ENCODE measurements at places on chromosomes 2 and 18. TPM values are rescaled to one million over a fixed set of nuclear protein-coding genes. Genes with fewer than 3 reads are reported as not detected.
A peak's percentile ranks its signal among the peaks of the same experiment; 100 is the strongest.

Gene MCFD2
- 53.3 TPM for polyA plus RNA-seq

DNA sequence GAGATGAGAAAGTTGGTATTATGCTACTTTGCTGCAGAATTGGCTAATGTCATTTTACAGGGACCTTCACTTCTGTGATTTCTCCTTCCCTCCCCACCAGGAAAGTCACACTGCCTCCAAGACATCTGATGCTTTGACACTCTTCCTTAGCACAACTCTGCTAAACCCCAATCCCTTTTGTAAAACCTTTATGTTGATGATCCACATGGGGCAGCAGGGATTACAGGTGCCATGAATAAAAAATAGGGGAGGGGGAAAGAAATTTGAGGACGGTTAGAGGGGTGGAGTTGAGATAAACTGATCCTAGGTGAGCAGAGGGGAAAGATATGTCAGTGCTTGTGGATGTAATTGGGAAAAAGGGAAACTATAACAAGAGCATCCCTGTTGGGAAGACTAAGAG, 26.4 kb downstream of the CCNT2 start:
- H3K4me3 ChIP-seq = no peak overlapping the region
- no peaks in the 10 kb centered on the region for H3K27me3 ChIP-seq
- peaks cover 1% of the 10 kb centered on the region for H3K4me1 ChIP-seq
- no peak overlapping the region for H3K27ac ChIP-seq
- DNase-seq = no peak
- peaks cover under 1% of the 10 kb centered on the region for H3K36me3 ChIP-seq

- no peaks in the 10 kb centered on the region for H3K36me3 ChIP-seq
- H3K4me3 ChIP-seq = no peak overlapping the region
- H3K27me3 ChIP-seq = no peaks in the 10 kb centered on the region
- peak; percentile 59 for DNase-seq
- H3K4me1 ChIP-seq = no peaks in the 10 kb centered on the region
These were observed 1.8 kb upstream of the CDK5R2 start for GRCh38 chr2:218957671-218958070.

DNA sequence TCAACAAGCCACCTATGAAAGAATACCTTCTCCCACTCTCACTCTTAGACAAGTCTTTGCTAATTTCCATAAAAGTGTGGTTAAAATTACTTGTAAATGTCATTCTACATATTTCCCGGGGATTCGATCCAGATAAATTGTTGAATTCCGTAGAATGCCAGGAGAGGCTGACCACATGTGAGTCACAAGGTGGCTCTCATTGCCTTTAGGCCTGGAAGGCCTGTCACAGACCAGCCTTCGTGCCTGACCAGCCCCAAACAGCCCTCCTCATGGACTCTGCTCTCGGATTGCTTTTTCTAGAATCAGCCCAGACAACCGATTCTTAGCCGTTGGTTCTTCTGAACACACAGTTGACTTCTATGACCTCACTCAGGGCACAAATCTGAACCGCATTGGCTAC, 86.0 kb downstream of the RTN4 start:
- H3K4me1 ChIP-seq = no peaks in the 10 kb centered on the region
- H3K4me3 ChIP-seq = no peak overlapping the region
- DNase-seq = no peak
- no peaks in the 10 kb centered on the region for H3K36me3 ChIP-seq
- H3K27me3 ChIP-seq = no peaks in the 10 kb centered on the region

Data from aorta (tissue), 5 donors.